Posterior vena cava (tissue), 2 donors: ENCODE measurements at places on chromosomes 1 and 21. TPM values are rescaled to one million over a fixed set of nuclear protein-coding genes. Genes with fewer than 3 reads are reported as not detected.
A peak's percentile ranks its signal among the peaks of the same experiment; 100 is the strongest.

DNA sequence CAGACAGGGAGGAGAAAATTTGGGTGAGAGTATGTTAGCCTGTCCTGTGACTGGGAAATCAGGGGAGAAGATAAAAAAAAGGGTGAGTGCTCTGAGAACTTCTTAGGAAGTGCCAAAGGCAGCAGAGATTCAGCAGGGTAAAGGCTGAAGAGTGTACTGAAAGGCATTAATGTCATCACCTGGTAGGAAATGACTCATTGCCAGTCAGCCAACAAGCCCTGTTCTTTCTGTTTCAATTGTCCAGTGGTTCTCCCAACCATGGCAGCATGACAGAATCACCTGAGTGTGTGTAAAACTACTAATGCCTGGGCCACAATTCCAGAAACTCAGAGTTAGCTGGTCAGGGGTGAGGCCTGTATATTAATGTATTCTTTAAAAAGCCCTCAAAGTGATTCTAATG, 83.5 kb downstream of the INTS7 start:
- no peak for DNase-seq

The TFF2 gene
- total RNA-seq, result not detected

The COL6A2 gene
- 1,504 TPM for total RNA-seq

The KANK4 gene
- total RNA-seq, result 0.37 TPM

The CRNN gene
- total RNA-seq, result not detected

DNA sequence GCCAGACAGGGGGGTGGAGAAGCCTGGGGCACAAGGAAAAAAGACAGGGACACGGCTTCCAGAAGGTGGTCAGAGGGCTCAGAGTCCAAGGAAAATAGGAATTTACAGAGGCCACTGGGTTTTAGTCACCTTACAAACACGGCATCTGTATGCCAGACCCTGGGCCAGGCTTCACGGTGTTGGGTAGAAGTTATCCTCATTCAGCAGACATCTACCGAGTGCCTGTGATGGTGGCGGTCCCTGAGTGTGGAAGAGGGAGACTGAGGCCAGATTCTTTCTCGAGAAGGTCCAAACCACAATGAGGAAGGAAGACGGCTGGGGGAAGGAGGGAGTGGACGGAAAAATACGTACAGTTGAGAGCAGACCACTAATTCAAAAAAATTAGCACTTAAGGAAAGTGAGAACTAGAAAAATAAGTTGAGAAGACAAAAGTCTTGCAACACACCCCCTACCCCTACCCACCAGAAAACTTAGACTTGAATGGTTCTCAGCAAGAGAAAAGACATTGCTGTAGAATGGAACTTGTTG, 864 bp upstream of the BTG2 start:
- DNase-seq, result peak; percentile 78

GRCh38 chr1:920521-920920, 3.2 kb upstream of the SAMD11 start:
- DNase-seq, result no peak

DNA sequence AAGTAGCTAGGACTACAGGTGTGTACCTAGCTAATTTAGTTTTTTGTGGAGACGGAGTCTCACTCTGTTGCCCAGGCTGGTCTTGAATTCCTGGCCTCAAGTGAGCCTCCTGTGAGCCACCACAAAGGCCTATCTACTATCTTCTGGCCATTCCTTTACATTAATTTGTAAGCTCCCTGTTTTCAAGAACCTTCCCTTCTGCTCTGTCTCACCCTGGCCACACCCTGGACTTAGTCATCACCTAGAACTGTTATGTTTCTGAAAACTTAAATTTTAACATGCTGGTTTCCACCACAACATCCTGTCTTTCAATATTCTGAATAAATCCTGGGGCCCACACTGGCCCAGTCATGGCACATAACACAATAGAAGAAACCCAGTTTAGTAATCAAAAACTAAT, 4.9 kb upstream of the B4GALT3 start:
- DNase-seq, result peak; percentile 31

DNA sequence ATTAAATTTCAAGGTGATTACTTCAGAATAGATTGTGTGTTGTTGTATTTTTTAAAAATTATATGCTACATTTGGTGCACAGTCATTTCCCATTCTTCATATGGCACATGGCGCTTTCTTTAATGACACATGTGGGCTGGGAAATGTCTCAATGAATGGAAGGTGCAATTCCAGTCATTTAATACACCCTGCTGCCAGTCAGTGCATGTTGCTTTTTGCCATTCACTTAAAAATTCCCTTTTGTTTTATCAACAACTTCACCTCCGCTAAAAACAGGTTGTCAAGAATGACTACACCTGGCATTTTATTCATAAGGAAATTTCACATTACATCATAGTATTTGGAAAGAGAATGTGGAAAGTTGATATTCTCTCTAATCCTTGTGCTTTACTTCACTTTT, 716.4 kb upstream of the ADAMTS5 start:
- no peak for DNase-seq

DNA sequence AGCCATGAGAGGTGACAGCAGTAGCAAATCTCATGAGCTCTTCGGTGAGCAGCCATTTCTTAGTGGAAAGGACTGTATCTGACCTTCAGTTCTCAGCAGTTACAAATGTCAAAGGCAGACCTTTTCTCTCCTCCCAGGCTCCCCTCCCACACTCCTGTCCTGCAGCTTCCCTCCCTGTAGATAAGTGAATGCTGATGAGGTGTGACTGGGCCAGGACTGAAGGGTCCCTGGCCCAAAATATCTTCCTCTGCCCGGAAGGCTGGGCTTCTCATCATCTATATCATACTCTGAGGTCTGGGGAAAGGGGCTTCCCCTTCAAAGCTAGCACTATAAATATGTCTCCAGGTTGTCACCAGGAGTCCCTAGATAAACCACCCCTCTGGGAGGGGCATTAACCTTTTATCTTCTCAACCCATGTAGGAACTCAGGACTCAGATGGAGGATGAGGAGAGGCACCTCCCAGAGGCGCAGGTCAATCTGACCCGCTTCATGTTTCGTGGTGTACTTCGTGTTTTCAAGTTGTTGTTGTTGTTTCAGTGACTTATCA, 3.6 kb upstream of the ADAMTSL4 start:
- no peak for DNase-seq

DNA sequence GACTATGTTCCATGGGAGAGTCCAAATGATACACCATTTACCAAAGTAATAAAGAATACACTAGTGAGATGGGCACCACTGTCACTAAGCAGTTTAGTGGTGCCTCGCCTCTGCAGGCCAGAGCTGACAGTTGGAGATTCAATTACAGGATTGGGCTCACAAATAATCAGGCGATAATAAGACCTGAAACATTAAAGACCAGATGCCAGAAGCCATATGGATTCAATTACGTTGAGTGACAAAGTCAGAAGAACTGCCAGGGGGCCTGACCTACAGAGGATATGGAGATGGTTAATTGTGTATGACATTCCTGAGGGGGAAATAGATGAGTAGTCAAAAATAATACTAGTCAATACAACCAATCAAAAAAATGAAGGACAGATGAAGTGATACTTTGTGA, 65.2 kb upstream of the ST6GALNAC5 start:
- DNase-seq, result no peak

The FCRL5 gene
- 0.32 TPM for total RNA-seq

The NBPF10 gene
- total RNA-seq, result 3.4 TPM

The C1orf226 gene
- total RNA-seq, result 9.1 TPM

- DNase-seq, result no peak
Measured at GRCh38 chr1:48792961-48793360, 16.3 kb upstream of the BEND5 start.

The ARTN gene
- total RNA-seq, result 4.2 TPM
